ENCODE measurements at places on chromosomes 16 and 17. TPM values are rescaled to one million over a fixed set of nuclear protein-coding genes. Genes with fewer than 3 reads are reported as not detected.

The NPIPA8 gene
- not detected for total RNA-seq

GRCh38 chr16:31202414-31203375 is at the start of gene PYCARD:
Gene PYCARD, minus strand, starts transcription at chr16:31202760. Its CDS starts 70 bp downstream, at chr16:31202690.
- DNase-seq, result peak; percentile 48

DNA sequence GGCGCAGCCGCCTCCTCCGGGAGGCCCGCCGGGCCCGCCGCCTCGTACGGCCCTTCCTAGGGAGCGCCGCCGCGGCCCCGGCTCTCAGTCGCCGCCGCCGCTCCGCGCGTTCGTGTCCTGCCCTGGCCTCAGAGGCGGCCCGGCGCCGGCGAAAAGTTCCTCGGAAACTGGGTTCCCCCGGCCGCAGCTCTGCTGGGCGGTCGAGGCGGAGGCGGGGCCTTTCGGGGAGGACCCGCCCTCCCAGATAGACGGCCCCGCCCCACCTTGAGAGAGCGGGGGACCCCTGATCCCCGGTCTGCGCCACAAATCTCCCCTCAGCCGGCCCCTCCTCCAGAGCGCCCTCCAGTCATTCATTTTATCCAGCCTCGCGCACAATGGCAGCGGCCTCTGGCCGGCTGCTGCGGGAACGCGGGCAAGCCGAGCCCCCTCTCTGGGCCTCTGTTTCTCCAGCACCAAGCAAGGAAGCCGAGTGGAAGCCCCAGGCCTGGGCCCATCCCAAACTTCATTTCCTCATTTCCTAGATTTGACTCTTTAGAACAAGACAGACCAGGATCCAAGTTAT is at the start of gene SREBF1:
TSS of gene SREBF1 (minus strand) at position 169 of the 562 bp plus-strand sequence. CDS start 169 bp downstream, outside the sequence.
- peak; percentile 61 for DNase-seq

GRCh38 chr17:30590081-30590733 is 113.0 kb downstream of the GOSR1 start:
- DNase-seq, result peak; percentile 23

GRCh38 chr17:80510132-80510531 is 33.7 kb upstream of the NPTX1 start:
- no peak for DNase-seq

The RDM1 gene
- not detected for total RNA-seq
